ENCODE measurements at places on chromosomes 3 and 15.

GRCh38 chr3:27591312-27592210 is 107.4 kb upstream of the SLC4A7 start:
- DNase-seq: no peak

GRCh38 chr3:124591699-124592098 is 138.6 kb upstream of the UMPS start:
- DNase-seq: no peak

DNA sequence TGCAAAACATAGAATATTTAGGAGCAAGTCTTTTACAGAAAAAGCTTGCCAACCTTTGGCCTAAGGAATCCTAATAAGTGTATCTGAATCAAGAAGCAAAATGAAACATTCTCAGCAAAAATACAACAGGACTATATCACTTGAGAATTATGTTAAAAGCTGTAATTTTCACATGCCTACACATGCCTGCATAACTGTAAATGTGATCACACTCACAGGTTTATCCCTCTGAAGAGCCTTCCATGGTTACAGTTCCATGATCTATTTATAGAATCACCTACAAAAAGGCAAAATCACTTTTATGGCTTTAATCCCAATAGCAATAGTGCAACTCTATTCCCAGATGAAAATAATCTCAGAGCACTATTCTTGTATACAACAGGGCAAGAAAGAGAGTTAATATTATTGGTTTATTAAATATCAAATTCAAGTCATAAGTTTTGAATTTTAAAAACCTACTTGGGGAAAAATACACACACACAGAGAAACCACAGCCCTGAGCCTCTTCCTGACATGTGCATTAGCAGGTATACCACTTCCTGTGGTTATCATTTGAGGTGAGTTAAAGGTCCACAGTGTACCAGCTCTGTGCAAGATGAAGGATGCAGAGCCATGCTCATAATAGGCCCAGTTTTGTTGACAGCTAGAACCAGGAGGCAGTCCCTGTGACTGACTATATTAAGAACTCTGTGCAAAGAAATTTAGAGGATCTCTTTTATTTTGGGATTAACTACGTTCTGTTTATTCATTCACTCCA is 252.5 kb upstream of the TGFBR2 start:
- DNase-seq: no peak

DNA sequence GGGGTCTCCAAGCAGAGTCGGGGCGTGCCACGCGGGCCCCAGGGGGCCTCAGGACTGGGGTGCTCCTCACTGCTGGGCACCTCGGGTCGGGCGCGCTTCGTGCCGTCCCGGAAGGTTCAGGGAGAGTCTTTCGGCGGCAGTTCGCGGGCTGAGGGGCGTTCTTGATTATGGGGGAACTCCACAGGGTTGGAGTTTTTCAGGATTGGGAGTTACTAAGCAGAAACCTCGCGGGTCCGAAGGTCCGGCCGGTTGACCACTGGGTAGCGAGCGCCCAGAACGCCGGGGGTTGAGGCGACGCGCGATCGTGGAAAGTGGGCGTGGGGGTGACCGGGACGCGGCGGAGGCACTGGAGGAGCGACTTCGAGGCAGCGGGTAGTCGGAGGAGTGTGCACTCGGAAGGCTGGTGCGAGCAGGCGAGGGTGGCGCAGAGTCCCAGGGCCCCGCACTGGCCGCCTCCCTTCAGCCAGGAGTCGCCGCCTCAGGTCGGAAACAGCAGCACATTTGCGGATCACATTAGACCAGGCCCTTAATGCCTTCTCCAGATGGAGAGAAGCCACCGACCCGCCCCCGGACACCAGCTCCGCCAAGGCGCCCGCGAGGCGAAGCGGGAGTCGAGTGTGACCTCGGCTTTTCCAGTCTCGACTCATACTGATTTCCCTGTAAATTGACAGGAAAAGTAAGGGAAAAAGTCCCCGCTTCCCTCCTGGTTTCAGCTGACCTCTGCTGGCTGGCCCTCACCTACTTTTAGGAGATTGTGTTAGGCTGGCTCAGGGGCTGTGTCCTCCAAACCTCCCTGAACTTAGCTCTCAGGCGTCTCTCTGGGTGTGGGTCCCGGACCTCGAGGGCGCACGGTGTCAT is 685 bp downstream of the ADAMTSL3 start:
- DNase-seq: peak; percentile 71

GRCh38 chr3:143643905-143644304 is 204.4 kb downstream of the SLC9A9 start:
- DNase-seq: no peak

- DNase-seq: no peak
Measured at GRCh38 chr3:127846576-127846975, 24.3 kb upstream of the MGLL start.

All from GM23338 (cell line).